ENCODE measurements at places on chromosomes 12 and 14.

- DNase-seq = no peak
Observed at GRCh38 chr14:102209224-102209966, 69.7 kb downstream of the WDR20 start.

DNA sequence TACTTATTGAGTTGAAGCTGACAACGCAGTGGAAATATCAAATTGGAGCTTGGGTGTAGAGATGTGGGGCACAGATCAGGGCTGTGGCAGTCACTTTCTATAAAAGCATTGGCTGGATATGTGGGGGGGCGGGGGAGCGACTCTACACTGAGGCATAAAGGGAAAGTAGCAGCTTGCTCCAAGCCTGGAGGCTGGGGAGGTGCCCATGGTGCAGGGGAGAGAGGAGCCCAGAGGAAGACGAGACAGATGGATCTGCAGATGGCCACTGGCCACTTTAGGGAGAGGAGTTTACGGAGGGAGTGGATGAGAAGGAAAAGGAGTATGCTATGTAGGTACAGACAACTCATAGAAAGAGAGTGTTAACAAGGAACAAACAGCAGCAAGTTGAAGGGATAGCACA is 13.5 kb upstream of the NGB start:
- DNase-seq = no peak

DNA sequence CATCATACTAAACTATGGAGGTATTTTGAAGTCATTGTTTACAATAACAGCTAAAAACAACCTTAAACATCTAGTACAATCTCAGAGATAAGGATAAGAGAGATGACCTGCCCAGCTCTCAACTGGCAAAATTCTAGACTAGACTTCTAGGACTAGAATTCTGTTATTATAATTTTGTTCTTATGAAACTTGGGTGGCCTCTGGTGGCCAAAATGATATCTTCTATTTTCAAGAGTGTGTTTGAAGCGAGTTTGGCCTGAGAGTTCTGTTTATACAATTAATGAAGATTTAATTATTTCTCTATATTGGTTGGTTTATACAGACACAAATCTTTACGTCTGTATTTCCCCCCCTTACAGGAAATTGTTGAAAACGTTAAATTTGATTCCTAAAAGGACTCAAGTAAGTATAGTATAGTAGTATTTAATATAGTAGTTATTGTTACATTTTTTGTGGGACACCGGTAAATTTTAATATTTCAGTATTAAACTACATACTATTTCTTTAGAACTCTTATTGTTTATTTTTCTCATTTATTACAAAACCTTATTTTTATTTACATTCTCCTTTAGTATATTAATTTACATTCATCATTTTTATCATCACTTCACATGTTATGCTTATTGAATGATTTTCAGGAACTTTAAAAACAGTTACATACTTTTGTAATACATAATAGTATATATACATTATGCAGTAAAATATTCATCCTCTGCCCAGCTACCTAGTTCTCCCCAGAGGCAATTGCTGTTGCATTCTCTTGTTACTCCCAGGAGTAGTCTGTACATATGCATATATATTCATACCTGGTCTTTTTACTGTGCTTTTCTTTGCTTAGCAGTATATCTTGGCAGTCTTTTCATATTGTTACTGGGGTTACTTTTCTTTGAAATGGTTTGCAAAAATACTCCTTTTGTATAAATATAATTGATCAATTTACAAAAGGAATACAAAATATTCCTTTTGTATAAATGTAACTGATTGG is 6.6 kb downstream of the PPHLN1 start:
- DNase-seq = peak; percentile 16

GRCh38 chr14:42527141-42527540 is 920.5 kb downstream of the LRFN5 start:
- no peak for DNase-seq

DNA sequence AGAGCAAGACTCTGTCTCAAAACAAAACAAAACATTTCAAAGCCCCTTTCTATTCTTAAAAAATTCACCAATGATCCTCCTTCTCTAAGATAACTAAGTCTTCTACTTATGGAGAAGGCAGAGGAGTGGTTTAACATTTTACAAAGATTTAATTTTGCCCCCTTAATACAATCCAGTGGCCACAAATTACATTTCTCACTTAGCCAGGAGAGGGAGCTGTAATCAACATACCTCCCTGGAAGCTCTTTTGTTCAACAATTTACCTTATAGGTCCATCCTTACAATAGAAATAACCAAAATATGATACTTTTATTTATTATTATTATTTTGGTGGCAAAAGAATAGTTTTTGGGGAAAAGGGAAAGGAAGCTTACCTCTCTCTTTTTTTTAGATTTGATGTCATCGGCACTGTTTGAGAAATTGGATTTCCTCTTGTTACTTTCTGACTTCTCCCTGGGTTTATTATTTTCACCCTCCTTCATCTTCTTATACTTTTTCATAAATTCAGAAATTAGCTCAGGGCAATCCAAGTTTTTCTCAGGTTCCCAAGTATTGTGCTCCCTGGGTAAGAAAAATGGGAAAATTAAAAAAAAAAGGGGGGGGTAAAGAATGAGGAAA is 28.1 kb downstream of the CBX5 start:
- DNase-seq = no peak

DNA sequence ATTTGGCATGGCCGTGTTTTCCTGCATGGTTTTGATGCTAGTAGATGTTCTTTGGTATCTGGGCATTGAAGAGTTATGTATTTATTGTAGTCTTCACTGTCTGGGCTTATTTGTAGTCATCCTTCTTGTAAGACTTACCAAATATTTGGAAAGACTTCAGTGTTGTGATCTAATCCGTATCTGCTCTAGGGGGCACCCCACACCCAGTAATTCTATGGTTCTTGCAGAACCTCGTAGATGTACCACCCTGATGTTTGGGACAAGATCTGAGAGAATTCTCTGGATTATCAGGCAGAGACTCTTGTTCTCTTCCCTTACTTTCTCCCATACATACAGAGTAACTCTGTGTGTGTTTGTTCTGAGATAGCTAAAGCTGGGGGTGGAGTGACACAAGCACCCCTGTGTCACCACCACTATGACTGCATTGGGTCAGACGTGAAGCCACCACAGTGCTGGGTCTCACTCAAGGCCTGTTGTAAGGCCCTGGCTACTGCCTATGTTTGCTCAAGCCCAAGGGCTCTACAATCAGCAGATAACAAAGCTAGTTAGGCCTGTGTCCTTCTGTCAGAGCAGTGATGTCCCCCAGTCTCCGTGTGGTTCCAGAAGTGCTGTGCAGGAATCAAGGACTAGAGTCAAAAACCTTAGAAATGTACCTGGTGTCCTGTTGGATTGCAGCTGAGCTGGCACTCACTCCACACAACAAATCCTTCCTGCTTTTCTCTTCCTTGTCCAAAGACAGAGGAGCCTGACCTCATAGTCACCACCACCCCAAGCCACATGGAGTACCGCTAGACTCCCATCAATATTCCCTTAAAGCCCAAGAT is 9.6 kb downstream of the RDH16 start:
- no peak for DNase-seq

- no peak for DNase-seq
Observed at GRCh38 chr14:30915596-30915995, 41.2 kb downstream of the COCH start.

- DNase-seq = no peak
Observed at GRCh38 chr12:16347391-16348298, at the start of gene MGST1. TSS of gene MGST1 (plus strand) at chr12:16347645. CDS start at chr12:16354253, 6,608 bp downstream.

GRCh38 chr14:73610687-73611086 is 1.6 kb upstream of the ACOT6 start:
- no peak for DNase-seq

DNA sequence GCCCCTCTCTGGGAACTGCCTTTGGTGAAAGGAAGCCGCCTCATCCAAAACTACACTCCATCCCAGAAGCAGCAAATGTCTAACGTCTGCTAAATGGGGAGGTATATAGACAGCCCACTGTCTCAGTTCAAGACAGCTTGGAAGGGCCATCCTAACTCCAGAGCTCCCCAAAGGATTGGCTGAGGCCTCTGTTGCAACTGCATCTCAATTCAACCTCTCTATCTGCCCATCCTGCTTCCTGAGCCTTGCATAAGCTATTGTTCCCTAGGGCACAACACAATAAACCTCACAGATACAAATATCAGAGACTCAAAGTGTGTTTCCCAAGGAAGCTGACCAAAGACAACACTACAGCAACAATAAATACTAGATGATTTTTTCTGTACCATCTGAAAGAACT is 495.2 kb upstream of the SOX5 start:
- DNase-seq = no peak

- no peak for DNase-seq
Observed at GRCh38 chr12:72925716-72926115, 653.5 kb downstream of the TRHDE start.

- DNase-seq = no peak
Observed at GRCh38 chr14:22118899-22119477, 445.4 kb upstream of the OR4E1 start.

- DNase-seq = no peak
Observed at GRCh38 chr12:96421014-96421413, 20.8 kb upstream of the CDK17 start.

DNA sequence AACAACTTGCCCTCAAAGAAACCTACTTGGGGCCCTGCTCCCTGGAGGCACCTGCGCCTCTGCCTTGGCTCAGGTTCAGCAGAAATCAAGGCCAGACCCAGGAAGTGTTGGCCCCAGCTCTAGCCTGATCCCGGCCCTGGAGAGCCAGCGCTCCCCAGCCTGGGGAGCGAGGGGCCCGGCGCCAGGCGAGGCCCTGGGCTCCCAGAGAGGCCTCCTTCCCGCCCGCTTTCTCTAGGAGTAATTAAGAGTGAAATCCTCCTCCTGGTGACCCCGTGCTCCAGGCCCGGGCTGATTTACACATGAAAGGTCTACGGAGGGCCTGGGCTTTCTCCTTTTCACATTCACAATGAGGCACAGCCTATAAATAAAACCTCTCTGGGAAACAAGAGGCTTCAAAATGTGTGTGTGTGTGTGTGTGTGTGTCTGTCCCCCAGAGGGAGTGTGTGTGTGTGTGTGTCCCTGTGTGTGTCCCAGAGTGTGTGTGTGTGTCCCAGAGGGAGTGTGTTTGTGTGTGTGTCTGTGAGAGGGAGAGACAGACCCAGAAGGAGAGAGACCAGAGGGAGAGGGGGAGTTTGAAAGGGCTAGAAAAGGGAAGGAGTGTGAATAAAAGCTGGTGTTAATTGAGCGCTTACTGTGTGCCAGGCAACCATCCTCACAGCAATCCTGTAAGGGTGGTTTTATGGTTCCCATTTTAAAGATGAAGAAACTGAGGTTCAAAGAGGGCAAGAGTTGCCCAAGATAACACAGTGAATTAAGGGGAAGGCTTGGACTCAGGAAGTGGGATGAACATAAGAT is 23.8 kb upstream of the COX6A1 start:
- no peak for DNase-seq

GRCh38 chr14:33475623-33476022 is 475.3 kb downstream of the EGLN3 start:
- peak; percentile 7 for DNase-seq

DNA sequence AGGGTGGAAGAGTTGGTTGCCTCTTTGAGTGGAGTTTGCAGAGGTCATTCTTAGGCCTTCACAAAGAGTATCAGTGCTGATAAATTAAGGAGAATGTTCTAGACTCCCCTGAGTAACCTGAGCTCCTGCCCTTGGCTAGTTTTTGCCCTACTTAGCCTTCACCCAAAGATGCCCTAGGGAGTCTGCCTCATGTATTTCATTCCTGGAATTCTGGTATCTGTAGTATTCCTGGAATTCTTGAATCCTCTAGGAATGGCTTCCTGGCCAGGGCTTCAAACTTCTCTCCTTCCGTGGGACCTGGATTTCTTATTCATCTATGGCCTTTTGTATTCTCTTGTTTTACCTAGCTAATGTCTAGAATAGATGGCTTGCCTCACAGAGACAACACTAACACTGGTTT is 701.1 kb downstream of the NOVA1 start:
- DNase-seq = no peak

DNA sequence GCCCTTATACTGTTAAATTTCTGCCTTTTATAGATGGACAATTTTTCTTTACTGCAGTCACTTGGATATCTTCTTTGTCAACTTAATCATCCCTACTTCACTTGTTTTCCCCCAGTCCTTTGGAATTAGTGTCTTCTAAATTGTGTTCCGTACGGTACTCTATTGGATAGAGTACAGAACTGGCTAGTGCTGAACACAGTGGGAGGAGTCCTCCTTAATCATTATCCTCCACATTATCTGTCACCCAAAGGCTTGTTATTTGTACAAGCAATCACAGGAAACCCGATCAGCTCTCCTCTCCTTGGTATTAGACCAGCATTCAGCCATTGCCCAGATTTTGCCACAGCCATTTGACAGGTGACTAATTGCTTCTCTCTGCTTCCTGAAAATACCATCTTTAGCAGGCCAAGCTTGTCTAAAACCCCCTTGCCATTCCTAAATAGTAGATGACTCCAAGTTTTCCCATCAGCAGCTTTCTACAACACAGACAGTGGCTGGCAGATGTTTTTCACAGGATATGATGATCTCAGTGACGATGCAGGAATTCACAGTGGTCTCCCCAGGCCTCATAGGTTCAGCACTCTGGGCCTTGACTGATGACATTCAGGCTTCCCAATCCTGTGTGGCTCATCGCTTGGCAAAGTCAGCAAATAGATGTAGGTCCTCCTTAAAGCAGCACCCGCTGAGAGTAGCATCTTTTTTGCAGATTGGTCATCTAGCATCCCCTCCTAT is 216.0 kb upstream of the RGS6 start:
- no peak for DNase-seq

- DNase-seq = no peak
Observed at GRCh38 chr12:85278598-85279448, 1.2 kb upstream of the ALX1 start.

DNA sequence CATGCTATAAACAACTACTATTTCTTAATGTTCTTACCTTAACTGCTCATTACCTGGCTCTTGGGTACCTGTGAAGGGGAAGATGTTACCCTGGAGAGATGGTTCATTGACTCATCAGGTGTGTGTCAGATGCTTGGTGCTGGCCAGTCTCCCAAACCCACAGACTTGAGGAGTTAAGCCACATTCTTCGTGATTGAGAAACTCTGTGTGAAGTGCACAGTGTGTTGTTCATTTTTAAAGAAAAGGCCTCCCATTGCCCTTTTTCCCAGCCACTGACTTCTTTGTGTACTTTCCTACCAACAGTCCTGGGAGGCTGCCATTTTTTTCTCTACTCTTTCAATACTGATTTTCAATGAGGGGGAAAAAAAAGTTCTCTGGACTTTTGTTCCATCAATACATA is 3.2 kb downstream of the MGST1 start:
- no peak for DNase-seq

DNA sequence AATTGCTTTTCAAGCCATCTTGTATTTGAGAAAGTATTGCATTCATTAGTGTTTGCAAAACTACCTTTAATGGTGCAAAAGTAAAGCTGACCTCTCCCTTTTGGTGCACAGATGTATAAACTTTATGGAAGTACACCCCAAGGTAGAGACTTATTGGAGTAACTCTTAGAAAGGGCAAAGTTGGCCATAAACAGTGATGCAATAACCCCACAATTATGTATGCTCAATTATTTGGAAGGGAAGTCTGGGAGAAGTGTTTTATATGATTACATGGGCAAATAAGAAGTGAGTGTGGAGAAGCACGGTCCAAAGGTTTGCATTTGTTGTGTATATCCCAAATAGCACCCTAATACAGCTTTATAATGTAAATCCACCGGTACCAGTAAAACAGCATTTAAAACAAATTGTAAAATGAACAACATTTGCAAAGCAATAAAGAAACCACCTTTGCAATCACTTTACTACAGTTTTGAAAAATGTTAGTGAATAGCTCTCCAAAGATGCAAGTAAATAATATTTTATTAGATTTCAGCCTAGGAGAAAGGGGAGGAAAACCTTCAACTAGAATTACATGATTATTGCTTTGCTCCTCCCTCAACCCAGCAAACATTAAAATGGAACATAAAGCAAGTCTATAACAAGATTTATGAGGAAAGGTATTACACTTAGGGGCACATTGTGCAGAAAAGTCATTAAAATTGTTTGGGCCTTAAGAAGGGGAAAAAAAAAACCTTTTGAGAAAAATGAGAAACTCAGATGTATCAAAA is 70.5 kb downstream of the HMGA2 start:
- DNase-seq = no peak

All from activated naive CD8-positive, alpha-beta T cell treated with anti-CD3 and anti-CD28 coated beads, Interleukin-2, amount 50 U/mL, for 24 hours (primary cell).